Cortex of kidney (tissue), 1 donor: ENCODE measurements at places on chromosomes 4 and X.

DNA sequence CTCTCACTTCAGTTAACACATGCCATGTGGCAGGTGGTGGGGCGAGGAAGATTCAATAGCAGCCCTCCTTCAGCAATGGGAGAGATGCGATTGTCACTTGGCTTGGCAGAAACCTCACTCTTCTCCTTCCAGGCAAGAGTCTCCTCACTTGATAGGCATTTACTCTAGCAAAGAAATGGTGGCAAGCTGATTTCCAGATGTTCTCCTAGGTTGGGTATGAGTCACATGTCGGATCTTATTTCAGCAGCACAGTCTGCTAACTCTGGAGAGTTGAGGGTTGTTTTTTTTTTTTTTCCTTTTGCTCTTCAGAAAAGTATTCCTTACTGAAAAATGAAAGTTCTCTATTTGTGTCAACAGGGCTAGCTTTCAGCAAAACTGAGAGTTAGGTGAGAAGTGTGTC is 119.5 kb upstream of the CHRDL1 start:
- DNase-seq = no peak

- no peak for DNase-seq
Observed at GRCh38 chrX:111649638-111650037, 31.3 kb upstream of the ALG13 start.

DNA sequence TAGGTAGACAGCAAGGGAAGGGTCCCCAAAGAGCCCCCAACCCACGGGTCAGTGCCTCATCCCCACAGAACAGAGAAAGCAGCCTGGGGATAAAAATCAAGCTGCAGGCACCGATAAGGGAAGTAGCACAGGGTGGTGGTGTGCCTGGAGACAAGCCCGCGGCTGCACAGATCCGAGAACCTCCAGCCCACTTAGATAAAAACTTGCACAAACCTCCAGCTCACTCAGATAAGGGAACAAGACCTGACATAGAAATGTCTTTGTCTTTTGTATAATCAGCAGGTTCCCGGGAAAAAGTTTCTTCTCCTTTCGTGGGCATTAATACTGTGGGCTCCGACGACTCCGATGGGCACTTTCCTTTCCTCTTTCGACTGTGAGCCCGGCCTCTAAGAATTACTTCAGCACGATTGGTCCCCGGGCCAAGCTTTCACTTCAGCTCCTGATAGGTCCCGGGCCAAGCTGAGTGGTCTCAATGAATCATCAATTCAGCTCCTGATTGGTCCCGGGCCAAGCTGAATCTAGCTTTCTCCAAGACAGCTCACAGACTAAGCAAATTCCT is 32.4 kb downstream of the PRDX4 start:
- DNase-seq = no peak

DNA sequence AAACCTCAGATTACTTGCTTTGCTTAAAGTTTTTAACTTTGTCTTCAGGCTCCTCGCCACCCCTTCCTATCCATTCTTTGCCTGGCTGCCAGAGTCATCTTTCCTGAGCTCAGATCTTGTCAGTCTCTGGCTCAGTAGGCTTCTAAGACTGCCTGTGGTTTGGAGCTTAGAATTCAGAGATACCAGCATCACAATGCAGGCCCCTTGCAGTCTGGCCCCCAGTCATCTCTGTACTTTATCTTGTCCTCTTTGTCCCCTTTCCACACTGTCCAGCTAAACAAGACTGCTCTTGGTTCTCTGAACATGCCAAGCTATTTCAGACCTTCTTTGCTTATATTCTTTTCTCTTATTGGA is 3.0 kb downstream of the KIAA0232 start:
- no peak for DNase-seq

GRCh38 chrX:9310616-9311015 is 154.2 kb upstream of the TBL1X start:
- DNase-seq = no peak

DNA sequence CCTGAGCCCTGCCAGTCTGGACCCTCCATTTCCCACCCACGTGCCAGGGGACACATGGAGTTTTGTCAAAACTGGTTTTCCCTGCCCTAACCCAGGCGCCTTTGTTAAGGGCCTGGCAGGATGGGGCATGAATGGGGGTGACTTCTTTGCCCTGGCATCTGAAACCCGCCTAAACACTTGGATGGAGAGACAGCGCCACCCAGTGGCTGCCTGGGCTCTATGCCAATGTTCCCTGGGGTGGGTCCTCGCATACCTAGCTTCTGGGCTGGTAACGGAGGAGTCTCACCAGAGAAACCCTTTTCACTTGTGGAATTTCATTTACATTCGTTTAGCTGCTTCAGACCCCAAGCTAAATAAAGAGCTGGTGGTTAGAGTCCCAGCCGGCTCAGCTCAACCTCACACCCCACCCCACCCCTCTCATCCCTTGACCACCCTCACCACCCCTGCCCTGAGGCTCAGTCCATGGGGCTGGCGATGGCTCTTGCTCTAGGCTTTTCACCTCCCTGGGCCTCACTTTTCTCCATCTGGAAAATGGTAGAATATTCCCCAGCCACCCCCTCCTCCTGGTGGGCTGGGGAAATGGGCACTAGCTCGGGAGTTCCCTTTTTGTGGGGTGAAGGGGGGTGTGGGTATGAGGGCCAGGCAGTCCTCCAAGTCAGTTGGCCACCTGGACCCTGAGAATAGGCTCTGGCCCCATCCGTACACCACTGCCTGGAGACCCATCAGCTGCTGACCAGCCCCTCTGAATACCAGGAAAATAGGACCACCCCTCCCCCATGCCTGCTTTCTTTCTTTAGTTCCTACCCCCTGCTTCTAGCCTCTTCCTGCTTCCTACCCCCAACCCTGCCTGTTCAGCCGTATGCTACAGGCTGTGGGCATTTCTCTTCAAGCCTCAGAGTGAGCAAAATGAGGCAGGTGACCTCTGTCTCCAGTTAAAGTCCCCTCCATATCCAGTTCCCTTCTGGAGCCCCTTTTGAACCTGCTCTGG is 57.1 kb upstream of the PJA1 start:
- no peak for DNase-seq

GRCh38 chr4:114040319-114041116 is 61.1 kb upstream of the ARSJ start:
- no peak for DNase-seq

GRCh38 chr4:57344296-57344695 is 234.1 kb upstream of the IGFBP7 start:
- no peak for DNase-seq

GRCh38 chrX:98607739-98608138 is 1724.0 kb downstream of the RPA4 start:
- DNase-seq = no peak

DNA sequence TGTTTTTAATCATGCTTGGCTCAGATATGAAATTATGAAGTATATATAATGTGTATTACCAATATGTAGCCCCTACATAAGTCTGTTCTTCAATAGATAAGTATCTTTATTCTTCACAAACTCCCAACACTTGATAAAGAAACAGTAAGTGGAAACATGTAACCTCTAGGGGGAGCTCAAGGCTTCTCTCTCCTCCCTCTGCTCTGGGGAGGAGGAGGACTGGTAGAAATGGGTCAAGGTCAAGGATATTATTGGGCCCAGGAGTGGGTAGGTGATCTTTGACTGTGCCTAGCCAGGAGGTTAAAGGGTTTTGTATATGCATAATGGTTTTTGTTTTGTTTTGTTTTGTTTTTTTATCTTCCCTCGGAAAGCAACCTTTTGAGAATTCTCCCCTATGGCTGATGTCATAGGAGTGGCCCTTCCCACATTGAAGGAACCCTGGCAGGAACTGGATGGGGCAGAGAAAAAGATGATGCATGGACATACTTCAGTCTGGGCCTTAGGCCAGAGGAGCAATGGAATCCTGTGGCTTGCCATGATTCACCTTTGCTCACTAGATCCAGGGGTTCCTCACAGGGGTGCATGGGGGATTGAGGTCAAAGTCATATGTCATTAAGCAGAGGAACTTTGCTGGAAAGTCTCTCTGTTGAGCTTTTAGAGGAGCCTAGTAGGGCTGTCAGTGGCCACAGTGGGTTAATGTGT is 460.3 kb downstream of the MID1IP1 start:
- no peak for DNase-seq

DNA sequence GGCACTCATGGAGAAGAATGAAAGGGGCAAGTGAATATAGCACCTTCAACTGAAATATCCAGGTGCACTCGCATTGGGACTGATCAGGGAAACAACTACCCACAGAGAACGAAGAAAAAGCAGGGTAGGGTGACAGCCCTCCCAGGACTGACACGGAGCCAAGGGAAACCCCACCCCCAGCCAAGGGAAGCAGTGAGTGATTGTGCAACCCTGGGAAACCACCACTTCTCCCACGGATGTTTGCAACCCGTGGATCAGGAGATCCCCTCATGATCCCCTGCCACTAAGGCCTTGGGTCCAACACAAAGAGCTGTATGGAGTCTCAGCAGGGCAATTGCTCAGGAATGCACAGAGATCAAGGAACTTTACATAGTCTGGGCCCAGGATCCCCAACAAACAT is 158.5 kb upstream of the HCCS start:
- no peak for DNase-seq

DNA sequence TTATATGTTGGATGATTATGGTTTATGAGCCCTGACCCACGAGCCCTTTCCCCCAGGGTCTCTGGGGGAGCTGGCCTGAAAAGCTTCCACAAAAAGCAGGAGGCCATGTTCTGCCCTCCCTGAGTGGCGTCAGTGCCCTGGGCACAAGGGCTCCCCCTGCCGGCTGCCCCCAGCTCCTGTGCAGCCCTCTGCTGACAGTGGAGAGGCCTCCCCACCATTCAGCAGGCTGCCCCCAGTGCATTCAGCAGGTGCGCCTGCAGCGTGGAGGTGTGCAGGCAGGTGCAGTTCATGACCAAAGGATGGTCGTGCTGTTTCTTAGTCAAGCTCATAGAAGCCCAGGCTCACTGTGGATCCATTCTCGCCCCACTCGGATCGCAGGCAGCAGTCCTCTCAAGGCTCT is 12.5 kb upstream of the S100P start:
- DNase-seq = no peak

GRCh38 chrX:10486373-10486772 is 134.0 kb downstream of the MID1 start:
- no peak for DNase-seq

DNA sequence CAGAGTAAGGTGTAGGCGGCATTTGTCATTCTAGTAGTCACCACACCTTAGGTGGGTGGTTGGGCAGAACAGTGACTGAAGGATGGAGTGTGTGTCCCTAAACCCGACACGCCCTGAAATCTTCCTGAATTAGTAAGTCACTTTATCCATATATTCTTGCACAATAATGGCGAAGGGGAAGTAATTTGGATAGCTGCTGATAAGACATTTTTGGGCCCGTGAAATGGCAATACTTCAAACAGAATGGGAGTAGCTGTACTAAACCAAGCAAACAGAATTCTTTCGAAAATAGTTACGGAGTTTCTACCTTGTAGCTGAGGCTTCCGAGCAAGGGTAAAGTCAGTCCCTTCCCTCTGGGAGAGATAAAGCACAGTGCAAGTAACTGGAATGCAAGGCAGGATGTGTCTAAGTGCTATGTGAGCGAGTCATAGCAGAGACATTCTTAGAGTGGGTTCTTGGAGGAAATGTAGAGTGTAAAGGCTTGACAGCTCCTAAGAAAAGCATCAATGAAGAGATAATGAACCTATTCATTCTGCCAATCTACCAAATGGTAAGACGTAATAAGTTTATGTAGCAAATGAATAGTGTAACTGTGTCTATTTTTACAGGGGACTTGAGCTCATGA is 72.8 kb downstream of the CLCN5 start:
- DNase-seq = no peak

- DNase-seq = no peak
Observed at GRCh38 chr4:163166041-163166579, 580 bp downstream of the NAF1 start.

DNA sequence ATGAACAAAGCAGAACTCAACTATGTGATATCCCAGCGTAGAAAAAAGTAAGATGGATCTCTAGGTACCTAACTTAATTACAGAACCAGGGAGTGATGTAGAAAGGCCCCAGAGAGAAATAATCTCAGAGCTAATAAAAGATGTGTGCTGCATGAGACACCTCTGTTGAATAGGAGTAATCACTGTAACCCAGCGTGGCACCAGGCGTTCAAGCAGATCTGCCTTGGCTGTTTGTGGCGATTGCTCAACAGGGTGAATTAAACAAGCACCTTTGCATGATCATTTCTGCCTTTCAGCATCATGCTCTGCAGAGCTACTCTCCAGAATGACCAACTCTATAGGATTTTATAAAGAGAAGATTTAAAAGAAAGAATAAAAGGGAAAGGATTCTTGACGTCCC is 81.7 kb upstream of the KCNIP4 start:
- DNase-seq = no peak

DNA sequence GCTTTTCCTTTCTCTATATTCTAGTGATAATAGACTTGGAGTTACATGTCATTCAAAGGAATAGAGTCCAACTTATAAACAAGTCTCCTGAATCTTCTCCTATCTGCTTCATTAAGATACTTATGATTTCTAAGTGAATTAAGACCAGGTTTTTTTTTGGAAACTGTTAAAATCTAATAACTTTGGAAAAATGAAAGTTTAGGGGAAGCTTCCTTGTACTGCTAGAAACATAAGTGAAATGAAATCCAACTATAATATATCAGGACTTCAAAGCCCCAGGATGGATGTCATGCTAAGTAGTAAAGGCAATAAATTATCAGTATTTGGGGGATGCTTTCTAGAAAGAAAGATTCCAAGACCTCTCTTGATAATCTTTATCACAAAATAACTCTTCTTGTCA is 24.8 kb downstream of the GRIA2 start:
- no peak for DNase-seq

GRCh38 chr4:7968262-7968896 is 28.7 kb upstream of the AFAP1 start:
- DNase-seq = no peak

DNA sequence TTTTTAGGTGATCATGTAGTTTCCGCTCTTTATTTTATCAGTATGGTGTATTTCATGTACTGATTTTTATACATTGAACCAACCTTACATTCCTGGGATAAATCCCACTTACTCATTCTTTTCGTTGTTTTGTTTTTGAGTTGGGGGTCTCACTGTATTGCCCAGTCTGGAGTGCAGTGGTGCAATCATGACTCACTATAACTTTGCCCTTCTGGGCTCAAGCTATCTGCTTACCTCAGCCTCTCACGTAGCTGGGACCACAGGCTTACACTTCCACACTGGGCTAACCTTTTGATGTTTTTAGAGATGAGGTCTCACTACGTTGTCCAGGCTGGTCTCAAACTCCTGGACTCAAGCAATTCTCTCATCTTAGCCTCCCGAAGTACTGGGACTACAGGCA is 19.5 kb upstream of the STARD8 start:
- DNase-seq = no peak

GRCh38 chr4:7893539-7893938 is 46.1 kb downstream of the AFAP1 start:
- no peak for DNase-seq

GRCh38 chr4:60913002-60913401 is 287.1 kb upstream of the ADGRL3 start:
- no peak for DNase-seq

DNA sequence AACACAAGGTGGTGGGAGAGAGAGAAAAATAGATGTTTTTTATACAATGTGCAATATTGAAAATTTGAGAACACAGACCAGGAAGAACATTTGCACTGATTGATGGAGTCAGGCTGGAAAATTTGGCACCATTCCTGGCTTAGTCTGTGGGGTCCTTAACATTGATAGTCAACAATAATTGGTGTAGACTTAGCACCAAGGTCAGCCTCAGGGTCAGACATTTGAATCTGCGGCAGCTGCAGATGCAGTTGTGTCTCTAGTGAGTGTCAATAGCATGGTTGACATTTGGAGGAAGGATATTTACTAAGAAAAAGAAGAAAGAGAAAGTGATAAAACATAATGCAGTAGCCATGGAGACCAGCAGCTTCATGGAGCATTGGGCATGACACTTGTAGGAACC is 31.5 kb upstream of the GLRA3 start:
- DNase-seq = no peak

GRCh38 chr4:54575919-54576318 is 81.8 kb upstream of the KIT start:
- no peak for DNase-seq

- no peak for DNase-seq
Observed at GRCh38 chrX:124592744-124593143, 246.4 kb downstream of the SH2D1A start.
